ENCODE measurements at places on chromosomes 12 and 14.

DNA sequence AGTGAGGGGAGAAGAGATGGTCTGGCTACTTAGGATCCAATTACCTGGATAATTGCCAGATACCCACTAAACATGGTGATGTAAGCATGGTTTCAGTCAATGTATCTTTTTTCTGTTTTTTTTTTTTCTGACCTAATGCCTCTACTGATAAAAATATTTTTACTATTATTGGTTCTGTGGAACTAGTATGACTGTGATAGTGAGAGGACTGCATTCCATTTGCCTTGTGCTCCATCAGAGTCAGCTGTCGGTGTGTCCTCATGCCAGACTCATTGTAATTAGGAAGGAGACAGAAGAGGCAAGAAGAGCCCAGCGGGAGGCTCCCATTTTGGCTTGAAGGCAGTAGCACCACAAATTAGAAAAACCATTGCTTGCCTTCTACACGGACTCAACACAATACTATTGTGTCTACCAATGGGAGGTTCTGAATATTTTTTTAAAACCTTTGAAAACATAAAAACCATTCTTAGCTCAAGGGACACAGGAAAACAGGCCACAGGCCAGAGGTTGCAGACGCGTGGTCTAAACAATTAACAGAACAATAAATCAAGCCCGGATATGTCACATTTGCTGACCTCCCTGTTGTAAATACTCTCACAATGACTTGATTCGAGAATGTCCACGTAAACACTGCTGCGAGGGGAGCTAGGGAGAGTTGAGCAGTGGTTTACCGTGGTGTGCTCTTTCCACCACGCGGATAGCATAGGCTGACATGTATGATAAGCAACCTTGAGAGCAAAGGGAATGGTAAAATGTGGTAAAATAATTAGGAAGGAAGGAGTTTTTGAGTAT lies 13.5 kb upstream of the DCP1B start:
- no peak for DNase-seq

- no peak for DNase-seq
These were observed 64.5 kb downstream of the SYT1 start for GRCh38 chr12:78929075-78929418.

DNA sequence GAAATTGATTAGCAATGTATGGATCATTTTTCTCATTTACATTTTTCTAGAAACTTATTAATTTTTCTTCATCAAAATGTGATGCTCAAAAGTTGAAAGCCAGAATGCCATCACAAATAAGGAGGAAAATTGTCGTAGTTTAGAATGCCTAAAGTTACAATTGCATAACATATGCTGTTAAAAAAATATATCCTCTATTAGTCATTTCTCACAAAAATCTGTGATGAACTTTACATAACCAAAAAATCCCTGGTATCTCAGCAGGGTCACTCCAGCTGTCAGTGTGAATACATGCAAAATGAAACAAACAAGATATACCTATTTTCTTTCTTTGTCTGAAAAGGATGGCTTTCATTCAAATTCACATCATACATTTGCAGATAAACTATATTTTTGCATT lies 358.9 kb downstream of the PAWR start:
- no peak for DNase-seq

DNA sequence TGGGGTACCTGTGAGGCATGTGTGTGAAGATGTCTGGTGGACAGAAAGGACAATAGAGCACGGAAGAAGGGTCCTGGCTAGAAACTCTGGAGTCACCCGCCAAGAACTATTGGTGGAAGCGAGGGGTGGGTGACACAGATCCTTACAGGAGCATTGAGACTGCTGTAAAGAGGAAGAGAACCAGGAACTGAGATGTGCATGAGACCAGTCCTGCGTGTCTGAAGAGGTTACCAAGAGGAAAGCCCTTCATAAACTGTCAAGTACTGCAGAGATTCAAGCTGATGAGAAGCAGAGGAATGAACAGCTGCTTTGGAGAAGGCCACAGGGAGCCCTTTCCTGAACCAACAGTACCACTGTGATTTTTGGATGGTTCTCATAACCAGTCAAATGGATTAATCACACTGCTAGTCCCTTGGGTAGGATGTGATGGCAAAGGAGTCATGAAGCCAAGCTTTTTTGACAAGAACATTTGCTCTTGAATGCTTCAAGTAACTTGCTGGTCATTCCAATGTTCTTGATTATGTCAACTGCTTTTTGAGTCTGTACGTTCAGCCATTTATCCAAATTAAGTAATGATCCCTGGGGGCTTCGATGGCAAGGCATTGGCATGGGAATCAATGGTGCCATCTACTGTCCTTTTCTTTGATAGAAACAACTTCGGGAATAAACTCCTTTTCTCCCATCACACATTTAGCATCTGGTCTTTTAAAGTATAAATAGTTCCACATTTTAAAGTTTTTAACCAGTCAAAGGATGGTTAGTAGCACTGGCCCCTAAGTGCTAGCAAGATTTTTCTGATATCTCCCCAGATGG lies 42.9 kb downstream of the GPR135 start:
- no peak for DNase-seq

DNA sequence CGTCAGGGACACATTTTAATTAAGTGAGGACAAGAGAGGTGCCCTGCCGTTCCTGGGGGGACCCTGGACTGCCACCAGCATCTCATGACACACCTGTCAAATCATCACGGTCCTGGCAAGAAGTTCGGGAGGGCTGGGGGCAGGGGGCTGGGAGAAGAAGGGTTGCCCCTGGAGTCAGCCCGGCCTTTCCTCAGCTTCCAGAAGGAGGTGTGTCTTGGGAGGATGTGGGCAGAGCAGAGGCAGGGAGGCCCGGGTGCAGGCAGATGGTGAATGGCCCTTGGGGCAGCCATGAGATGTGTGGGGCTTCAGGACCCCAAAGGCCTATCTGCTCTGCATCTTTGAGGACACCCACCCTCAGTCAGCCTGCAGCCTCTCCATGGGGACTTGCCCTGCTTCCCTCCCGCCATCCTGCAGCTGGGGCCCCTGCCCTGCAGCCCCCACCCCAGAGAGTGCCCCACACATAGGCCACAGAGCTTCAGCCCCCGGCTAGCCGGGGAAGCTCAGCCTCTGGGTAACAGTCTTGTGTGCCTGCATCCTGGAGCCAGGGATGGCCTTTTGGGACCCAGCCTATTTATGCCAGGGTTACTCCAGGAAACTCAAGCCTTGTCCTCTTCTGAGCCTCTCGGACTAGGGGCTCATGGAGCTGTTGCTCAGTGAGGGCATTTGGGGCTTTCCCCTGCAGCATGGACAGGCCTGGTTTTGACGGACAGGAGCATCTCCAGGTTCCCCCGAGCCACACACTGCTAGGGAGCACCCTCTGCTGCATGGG lies 178.5 kb downstream of the KIF26A start:
- DNase-seq = no peak

- DNase-seq = no peak
These were observed 112.6 kb downstream of the STXBP6 start for GRCh38 chr14:24937300-24937699.

GRCh38 chr12:120413901-120414695 lies 23.8 kb upstream of the COX6A1 start:
- DNase-seq = no peak

DNA sequence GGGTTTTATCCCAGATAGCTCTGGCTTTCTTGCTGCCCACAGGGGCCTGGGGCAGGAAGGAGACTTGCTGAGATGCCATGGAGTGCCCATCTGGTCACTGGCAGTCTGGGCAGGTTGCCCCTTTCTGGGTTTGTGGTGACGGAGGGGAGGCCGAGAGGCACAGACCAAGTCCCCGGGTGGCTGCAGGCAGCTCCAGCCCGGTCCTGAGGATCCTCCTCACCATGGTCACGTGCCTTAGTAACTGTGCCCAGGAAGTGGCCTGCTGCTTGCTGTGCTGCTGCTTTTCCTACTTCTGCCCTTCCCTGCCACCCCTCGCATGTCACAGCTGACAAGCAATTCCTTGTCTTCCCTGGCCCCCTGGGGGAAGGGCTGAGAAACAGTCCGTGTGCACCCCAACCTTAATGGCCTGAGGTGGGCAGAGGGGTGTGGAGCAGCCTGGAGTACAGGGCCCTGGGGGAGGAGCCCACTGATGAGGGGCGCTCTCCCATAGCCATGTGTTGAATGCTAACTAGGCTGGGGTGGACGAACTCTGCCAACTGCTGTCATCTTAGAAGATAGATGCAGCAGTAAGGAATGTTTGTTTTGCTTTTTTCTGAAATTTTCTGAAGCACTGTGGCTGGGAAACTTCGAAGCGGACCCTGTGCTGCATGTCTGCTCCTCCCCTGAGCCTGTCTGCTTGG lies 54.9 kb upstream of the SRSF5 start:
- DNase-seq = no peak

GRCh38 chr14:22505697-22506377 lies 83.2 kb downstream of the DAD1 start:
- DNase-seq = no peak

GRCh38 chr14:54669721-54670561 lies 103.0 kb downstream of the SAMD4A start:
- no peak for DNase-seq

DNA sequence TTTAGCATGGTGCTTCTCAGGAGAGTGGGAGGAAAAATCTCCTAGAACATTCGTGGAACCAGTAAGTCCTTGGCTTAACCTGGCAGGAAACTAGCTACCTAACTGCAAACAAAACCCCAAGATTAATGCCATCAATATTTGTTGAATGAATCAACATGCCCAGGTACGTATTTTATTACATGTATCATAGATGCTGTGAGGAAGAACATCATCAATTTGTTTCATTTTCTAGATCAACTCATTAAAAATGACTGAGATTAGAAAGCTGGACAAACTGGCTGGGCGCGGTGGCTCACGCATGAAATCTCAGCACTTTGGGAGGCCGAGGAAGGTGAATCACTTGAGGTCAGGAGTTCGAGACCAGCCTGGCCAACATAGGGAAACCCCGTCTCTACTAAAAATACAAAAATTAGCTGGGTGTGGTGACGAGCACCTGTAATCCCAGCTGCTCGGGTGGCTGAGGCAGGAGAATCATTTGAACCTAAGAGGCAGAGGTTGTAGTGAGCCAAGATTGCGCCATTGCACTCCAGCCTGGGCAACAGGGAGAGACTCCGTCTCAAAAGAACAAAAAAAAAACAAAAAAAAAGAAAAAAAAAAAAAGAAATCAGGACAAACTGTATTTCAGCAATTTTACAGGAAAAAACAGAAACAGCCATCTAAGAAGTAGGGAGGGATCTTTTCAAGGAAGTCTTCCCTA lies 88.7 kb downstream of the NTN4 start:
- DNase-seq = no peak

- DNase-seq = no peak
These were observed 9.9 kb downstream of the RNASE9 start for GRCh38 chr14:20550926-20551325.

GRCh38 chr12:79128956-79129355 lies 264.4 kb downstream of the SYT1 start:
- DNase-seq = no peak

DNA sequence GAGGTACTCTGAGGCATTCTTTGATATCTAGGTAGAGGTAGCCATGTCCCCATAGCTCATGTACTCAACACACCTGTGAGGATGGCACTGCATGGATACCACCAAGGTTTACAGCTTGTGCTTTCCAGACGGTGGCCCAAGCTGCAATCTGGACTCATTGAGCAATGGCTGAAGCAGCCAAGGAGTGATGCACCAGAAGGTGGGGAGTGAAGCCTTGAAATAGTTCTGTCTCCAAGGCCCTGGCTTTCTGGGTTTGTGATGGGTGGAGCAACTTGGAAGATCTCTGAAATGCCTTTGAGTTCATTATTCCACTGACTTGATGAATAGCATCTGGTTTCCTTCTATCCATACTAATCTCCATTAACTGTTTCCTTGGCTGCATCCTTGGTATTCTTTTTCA lies 290.0 kb upstream of the NOVA1 start:
- DNase-seq = no peak

DNA sequence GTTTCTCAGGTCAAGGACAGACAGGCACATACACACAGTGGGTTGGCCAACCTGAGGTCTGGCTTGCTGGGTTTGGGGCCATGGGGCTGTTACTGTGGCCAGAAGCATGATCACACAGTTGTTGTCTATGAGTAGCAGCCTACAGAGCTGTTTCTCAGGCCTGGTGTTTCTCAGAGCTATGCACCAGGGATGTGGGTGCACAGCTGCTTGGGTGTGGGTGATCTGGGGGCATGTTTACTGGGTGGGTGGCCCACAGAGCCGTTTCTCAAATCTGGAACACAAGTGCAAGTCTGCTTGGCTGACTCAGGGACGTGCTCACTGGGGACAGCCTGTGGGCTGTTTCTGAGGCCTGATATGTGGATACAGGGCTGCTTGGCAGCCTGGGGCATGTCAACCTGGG lies 23.1 kb upstream of the PALS1 start:
- DNase-seq = no peak

- DNase-seq = no peak
These were observed 574 bp upstream of the FANCM start for GRCh38 chr14:45135156-45135555.

DNA sequence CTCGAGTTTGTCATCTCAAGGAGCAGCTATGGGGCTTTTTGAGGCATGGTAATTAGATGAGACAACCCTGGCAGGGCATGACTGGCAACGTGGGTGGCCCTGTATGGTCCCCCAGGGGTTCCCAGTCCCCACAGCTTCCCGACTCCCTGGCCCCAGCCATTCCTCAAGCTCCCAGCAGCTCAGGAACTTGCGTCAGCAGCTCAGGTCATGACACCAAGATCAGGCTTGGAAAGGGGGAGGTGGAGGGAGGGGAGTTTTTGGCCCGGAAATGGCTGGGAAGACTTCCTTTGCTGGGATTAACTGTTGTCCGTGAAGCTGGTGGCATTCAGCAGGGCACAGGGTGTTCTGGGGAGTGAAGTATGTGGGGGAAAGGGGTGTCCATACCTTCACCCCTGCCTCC lies 10.4 kb upstream of the NRIP2 start:
- DNase-seq = no peak

DNA sequence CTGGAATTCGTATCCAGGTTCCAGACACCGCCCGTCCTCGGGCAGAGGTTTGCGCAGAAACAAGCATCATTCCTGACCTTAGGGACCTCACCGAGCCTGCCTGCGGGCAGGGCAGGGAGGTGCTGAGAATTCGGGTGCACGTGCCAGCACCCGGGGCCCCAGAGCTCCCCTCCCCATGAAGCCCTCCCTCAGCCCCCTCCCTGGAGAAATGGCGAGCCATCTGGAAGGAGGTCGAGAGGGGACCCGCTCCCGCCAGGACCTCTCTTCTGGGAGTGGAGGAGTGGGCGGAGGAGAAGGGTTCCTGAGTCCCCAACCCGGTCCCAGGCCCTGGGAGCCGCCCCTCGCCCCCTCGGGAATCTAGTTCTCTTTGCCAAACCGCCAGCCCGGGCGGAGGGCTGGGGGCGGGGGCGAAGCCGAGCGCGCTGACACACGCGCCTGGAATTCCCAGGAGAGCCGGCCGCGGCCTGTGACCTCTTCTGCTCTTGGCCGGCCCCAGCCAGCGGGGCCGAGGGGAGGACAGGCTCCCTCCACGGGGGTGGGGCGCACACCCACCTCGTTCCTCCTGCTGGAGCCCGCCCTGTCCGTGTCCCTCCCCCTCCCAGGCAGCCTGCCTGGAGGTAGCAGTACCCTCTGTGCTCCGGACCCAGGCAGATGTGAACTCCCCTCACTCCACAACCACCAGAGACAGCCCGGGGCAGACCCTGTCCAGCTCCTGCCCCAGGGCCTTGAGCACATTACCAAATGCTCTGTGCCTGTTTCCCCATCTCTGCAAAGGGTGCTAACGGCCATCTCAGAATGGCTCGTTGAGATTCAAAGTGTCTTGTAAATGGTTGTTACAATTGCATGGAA lies 23.0 kb upstream of the GPR132 start:
- no peak for DNase-seq

- no peak for DNase-seq
These were observed 4.4 kb downstream of the LGALS3 start for GRCh38 chr14:55133416-55133815.

All from stimulated activated CD4-positive, alpha-beta T cell treated with anti-CD3 and anti-CD28 coated beads, Interleukin-1b, Interleukin-23, amount 100 ng/mL, for 1 hour (primary cell).